ENCODE measurements at places on chromosomes 3 and 15.

GRCh38 chr15:94370206-94370935 is 139.0 kb downstream of the MCTP2 start:
- DNase-seq: no peak

- peak; percentile 90 for DNase-seq
Observed at GRCh38 chr3:188507244-188507720, 353.3 kb downstream of the LPP start.

GRCh38 chr15:75738647-75739325 is 26.1 kb upstream of the CSPG4 start:
- no peak for DNase-seq

- DNase-seq: no peak
Observed at GRCh38 chr15:47516558-47516957, 200.7 kb upstream of the SEMA6D start.

GRCh38 chr3:181711325-181712135 is at the start of gene SOX2:
TSS of gene SOX2 (plus strand) at chr3:181711925. CDS start at chr3:181712361, 436 bp downstream.
- no peak for DNase-seq

GRCh38 chr3:35307296-35307695 is 332.0 kb upstream of the ARPP21 start:
- no peak for DNase-seq

DNA sequence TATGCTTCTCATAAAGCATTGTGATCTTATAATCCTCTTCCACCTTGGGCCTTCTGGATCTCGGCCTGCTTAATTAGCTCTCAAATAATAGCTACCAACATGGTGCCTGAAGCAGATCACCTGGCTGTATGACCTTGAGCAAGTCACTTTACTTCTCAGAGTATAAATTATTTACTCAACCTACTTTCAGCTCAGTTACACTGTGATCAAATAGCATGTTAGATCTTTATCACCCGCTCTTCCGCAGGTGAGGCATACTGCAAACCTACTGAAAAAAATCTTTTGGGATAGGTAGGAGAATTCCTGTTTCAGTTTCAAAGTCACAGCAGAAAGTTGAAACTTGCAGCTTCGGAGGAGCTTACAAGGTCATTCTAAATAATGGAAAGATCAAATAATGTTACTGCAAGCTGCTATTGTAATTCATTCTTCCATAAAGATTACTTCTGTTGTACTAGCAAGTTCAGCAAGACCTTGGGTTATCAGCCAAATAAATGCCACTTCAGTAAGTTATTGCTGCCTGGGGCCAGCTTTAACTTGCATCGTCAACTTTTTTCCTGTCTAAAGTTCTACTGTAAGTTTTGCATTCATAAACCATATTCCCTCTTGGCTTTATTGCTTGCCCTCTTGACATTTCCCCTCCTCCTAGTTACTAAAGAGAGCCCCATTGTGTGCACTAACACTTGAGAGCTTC is 268.4 kb upstream of the ATP11B start:
- DNase-seq: no peak

GRCh38 chr3:40307176-40307575 is 2.3 kb upstream of the EIF1B start:
- DNase-seq: no peak

DNA sequence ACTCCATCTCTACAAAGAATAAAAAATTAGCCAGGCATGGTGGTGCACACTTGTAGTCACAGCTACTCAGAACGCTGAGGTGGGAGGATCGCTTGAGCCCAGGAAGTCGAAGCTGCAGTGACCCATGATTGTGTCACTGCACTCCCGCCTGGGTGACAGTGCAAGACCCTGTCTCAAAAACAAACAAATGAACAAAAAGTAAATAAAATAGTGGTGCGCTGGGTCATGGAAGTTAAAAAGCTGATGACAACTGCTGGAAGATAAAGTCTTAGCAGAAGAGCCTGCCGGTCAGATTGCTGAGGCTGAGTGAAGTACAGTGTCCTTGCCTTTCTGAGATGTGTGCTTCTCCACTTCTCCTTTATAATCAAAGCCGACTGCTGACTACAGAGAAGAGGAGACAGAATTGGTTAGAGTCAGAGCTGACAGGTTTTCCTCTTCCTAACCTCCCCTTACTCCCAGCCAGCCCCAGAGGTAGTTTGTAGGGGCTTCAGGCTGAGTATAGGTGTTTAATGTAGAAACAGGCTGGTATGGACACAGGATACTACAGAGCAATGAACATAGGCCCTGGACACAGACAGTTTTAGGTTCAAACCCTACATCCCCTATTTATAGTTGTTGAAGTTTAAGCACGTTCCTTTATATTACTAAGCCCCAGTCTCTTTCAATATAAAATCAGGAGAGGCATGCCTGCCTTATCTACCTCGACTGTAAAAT is 17.9 kb downstream of the HCLS1 start:
- no peak for DNase-seq

DNA sequence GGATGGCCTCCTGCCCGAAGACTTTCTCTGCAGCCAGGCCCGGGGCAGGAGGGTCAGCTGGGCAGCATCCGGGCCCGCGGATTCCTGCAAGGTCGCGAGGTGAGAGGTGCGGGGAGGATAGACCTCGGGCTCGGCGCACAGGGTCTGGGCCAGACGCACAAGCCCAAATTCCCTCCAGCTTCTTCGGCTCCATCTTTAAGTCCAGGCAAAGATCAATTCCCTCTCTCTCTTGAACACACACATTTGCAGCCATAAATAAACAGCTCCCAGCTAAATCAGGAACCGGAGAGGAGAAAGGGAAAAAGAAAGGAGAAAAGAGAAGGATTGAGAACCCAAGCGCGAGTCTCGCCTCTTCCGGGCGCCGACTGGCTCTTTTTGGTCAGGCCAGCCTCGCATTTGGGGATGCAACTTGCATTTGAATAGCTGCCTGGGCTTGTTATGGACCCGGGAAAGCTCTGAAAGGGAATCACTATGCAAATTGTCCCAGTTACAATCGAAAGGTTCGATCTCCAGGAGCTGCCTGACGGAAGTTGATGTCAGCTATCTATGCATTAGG is 14.5 kb upstream of the ONECUT1 start:
- no peak for DNase-seq

DNA sequence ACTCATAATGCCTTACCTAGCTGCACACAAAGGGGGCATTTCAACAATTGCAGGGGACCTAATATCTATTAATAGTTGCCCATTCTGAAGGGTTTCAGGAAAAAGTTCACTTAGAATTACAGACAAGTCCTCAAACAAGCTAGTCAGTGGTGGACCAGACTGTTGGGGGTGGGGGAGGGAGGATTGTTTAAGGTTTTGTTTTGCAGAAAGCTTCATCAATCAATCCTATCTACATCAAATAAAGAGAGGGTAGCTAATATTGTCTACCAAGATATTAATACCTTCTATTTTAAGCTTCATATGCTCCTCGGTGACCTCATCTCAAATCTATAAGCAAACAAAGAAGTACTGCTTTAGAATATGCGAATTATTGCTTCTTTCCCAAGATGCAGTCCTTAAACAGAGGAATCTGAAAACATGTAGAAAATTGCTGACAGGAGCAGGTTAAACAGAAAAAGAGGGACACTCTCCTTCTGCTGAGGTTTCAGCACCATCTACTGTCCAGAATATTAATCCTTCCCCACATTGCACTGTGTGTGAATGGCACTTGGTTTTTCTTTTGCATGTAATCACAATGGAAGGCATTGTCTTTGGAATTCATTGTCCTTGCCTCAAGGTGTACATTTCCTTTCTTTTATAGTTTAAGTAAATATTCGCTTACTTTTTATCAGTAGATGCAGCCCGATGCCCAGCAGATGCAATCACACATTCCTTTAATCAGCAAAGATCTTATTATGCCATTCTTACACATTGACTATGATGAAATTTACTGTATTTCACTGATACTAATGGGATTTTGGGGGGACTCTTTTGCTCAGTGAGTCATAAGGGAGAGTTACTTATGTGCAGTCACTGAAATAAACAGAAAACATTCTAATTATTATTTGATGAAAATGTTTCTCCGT is 94.7 kb downstream of the IL5RA start:
- no peak for DNase-seq

- no peak for DNase-seq
Observed at GRCh38 chr3:186965141-186965879, 35.0 kb downstream of the ST6GAL1 start.

DNA sequence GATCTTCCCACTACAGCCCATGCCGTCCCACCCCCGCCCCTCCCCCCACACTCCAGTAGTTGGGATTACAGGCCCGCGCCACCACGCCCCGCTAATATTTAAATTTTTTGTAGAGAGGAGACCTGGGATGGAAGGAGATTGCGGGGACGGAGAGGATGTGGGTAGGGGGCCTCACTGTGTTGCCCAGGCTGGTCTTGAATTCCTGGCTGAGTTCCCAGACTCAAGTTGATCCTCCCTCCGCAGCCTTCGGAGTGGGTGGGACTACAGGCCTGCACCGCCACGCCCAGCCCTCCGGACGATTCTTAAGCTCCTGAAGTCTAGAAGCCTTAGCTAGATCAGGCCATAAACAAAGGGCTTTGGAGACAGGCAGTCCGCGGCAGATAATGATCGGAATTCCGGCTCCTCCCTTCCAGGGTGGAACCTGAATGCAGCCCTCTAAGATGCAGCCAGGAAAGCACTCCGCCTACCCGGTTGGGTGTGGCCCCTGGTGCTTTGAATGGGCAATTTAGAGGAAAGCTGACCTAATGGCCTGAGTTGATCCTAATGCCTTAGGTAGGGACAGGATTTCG is at the start of gene DPPA2:
DPPA2 (minus strand) TSS at position 356 of the 569 bp plus-strand sequence. CDS start 1,975 bp downstream, outside the sequence.
- no peak for DNase-seq

DNA sequence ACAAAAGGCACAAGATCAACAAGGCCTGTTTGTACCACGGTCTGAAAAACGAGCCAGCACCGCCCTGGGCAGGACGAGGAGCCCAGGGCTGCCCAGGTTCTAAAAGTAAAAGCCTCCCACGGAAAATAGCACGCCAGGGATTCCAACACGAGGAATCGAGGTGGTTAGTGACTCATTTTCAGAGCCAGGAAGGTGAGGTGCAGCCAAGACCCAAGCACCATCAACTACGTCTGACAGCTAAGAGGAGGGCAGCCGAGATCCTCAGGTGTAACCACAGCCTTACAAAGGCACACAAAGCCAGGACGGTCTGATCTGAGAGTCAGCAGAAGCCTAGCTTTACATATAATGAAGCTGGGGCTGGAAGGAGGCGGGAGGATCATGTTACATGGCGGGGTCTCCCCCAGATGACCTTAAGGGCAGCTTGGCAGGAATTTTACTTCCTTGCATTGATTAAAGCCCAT is 52.5 kb downstream of the ATP10A start:
- no peak for DNase-seq

DNA sequence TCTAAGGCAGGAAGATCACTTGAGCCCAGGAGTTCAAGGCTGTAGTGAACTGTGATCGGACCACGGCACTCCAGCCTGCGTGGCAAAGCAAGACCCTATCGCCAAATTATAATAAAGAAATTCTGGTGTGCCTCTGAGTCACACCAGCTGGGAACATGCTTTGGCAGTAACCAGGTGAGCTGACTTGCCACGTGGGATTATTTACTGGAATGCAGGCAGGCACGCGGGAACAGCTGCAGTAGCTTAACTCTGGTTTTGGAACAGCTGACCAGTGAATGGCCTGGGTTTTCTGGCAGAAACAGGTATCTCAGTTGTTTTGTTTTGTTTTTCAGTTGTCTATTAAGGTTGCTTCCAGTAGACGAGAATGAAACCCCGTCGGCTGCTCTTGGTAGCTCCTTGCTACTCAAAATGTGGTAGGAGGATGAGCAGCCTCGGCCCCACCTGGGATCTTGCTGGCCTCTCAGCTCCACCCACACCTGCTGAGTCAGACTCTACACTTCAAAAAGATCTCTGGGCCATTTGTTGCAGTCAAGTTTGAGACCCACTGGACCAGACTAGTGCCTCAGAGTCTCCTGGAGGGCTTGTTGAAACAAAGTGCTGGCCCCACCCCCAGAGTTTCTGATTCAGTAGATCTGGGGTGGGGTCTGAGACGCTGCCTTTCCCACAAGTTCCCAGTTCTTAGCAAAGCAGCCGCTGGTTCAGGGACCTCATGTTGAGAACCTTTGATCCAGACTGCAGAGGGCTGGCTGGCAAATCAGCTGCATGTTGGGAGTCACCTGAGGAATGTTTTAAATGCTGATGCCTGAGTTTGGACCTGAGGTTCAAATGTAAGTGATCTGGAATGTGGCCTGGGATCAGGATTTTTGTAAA is 26.6 kb downstream of the IDH2 start:
- DNase-seq: no peak
